Left cardiac atrium (tissue), 4 donors: ENCODE measurements at places on chromosomes 7 and 10. TPM values are rescaled to one million over a fixed set of nuclear protein-coding genes. Genes with fewer than 3 reads are reported as not detected.

DNA sequence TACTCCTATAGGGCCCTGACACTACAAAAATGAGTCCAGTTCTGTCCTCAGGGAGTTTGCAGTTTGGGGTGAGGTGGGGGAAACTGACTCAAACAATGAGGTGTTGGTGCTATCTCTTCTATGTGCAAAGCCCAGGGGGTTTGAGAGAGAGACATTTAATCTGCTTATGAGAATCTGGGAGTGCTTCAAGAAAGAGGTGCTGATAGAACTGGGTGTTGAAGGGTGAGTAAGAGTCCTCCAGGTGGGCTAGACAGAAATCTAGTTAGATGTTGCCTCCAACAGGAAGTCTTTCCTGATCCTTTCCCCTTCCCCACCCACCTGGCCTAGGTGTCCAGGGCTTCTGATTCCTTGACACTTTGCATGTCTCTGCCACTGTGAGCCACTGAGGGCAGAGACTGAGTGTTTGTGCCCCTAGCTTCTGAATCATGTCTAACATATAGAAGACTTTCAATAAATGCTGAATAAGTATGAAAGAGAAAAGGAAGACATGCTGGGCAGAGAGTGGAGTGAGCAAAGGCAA, 53.0 kb downstream of the FAM241B start:
- DNase-seq, result no peak

DNA sequence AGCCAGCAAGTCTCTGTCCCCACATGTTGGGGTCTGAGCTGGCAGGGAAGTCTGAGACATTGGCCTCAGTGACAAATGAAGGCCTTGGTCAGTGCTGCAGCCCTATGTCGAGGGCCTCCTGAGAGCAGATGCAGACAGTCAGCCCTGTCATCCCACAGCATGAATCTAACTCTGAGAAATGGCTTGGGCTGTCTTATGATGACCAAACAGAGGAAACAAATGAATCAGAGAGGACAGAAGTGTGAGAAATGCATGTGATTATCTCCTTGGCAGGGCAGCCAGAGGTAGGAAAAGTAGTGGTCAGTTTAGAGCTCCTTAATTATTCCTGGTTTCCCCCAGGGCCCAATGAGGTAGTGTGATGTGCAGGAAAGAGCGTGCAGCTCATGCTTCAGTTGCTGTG, 287.6 kb downstream of the SORCS3 start:
- DNase-seq, result no peak

DNA sequence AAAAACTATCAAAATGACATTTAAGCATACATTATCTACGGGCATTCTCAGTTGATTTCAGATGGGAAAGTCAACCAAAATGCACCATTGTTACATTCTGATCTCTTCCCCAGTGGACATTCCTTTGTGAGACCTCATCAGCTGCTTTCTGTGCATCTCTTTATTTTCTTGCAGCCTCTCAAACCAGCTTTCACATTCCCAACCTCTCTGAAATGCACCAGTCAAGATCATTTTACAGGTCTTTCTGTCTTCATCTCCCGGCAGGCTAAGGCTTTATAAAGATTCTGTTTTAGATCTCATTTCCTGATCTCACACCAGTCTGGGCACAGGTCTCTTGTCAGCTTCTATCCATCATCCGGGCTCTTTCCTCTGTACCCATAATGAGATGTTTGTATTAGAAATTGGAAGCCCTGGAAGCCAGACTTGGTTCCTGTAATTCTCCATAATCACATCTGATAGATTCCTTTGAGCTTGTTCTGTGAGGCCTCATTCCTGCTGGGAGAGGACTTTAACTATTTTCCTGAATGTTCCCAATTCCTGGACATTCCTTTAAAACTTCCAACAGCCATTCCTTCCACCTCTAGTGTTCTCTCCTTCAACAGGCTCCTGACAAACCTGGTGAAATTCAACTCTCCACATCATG, 44.3 kb upstream of the ARL4A start:
- no peak for DNase-seq

The SORCS1 gene
- total RNA-seq, result 2.3 TPM

The SMO gene
- total RNA-seq, result 7.6 TPM
